ENCODE measurements at places on chromosomes 3 and 15. TPM values are rescaled to one million over a fixed set of nuclear protein-coding genes. Genes with fewer than 3 reads are reported as not detected.
A peak's percentile ranks its signal among the peaks of the same experiment; 100 is the strongest.

SPINK8 gene
- not detected for total RNA-seq

- H3K4me3 ChIP-seq: no peak overlapping the region
- peaks cover 39% of the 10 kb centered on the region for H3K36me3 ChIP-seq
- H3K27me3 ChIP-seq: no peaks in the 10 kb centered on the region
Measured at GRCh38 chr3:52401551-52401950, 43.4 kb downstream of the SEMA3G start.

DNA sequence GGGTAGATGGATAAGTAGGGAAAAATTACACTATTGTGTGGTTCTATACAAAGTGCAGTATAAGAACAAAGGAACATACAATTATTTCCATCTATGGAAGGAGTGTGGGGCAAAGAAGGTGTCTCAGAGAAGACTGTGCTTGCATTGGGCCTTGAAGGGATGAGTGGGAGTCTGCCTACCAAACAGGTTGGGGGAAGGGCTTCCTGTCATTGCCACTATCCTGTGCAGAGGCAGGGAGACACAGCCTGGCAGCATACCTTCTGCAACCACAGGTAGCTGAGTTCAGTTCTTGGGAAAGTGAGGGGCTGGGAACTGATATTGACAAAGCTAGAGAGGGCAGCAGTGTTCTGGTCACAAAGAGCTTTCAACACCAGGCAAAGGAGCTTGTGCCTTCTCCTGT is 3.4 kb downstream of the TIMP4 start:
- no peak overlapping the region for H3K27ac ChIP-seq
- no peaks in the 10 kb centered on the region for H3K27me3 ChIP-seq
- peaks cover 4% of the 10 kb centered on the region for H3K4me1 ChIP-seq
- H3K4me3 ChIP-seq: no peak overlapping the region
- H3K36me3 ChIP-seq: no peaks in the 10 kb centered on the region

GRCh38 chr15:73015493-73015892 is 36.8 kb upstream of the NEO1 start:
- H3K4me3 ChIP-seq: no peak overlapping the region
- no peak for DNase-seq
- no peaks in the 10 kb centered on the region for H3K36me3 ChIP-seq
- H3K27ac ChIP-seq: no peak overlapping the region

GRCh38 chr15:42193383-42193782 is 14.7 kb downstream of the VPS39 start:
- no peak overlapping the region for H3K4me3 ChIP-seq
- peaks cover 2% of the 10 kb centered on the region for H3K4me1 ChIP-seq
- H3K27me3 ChIP-seq: no peaks in the 10 kb centered on the region
- H3K27ac ChIP-seq: no peak overlapping the region
- no peak for DNase-seq

- no peak for DNase-seq
- H3K4me1 ChIP-seq: no peaks in the 10 kb centered on the region
- no peaks in the 10 kb centered on the region for H3K27me3 ChIP-seq
- H3K27ac ChIP-seq: no peak overlapping the region
- no peak overlapping the region for H3K4me3 ChIP-seq
Measured at GRCh38 chr15:85743392-85744055, 51.2 kb downstream of the KLHL25 start.

DNA sequence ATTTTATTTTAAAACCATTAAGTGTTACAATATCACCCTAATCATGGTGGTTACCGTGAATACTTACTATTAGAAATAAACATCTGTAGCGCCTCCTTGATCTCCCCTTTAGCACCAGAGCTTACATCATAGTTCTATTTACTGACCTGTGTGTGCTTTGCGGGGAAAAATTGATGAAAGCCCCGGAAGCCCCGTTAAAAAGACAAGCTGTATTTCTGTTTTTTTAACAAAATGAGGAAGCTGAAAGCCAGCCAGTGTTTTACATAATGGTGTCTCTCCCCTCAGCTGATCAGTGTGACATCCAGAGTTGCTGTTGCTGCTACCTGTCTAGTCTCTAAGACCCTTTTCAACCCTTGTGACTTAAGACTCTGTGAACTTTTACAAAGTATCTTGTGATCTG is 100.8 kb downstream of the OPA1 start:
- H3K4me1 ChIP-seq: no peaks in the 10 kb centered on the region
- no peak overlapping the region for H3K27ac ChIP-seq
- H3K36me3 ChIP-seq: no peaks in the 10 kb centered on the region
- DNase-seq: no peak

RASGRP1 gene
- total RNA-seq: 12.5 TPM

DNA sequence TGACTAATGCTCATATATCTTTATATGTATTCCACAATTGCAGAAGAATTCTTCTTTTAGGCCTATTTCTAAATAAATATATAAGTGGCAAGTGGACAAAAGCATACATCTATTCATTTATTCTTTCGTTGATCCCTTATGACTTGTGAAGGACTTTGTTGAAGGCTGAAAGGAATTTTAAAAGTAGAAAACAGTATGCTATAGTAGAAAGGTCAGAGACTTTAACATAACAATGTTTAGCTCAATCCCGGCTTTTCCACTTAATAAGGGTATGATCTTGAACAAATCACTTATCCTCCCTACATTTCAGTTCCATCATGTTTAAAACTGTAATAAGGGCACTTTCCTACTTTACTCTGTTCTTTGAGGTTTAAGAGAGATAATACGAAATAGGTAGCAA is 672.9 kb downstream of the MECOM start:
- H3K27ac ChIP-seq: no peak overlapping the region
- no peak for DNase-seq
- H3K27me3 ChIP-seq: no peaks in the 10 kb centered on the region
- no peak overlapping the region for H3K4me3 ChIP-seq
- no peaks in the 10 kb centered on the region for H3K36me3 ChIP-seq
- H3K4me1 ChIP-seq: no peaks in the 10 kb centered on the region

DNA sequence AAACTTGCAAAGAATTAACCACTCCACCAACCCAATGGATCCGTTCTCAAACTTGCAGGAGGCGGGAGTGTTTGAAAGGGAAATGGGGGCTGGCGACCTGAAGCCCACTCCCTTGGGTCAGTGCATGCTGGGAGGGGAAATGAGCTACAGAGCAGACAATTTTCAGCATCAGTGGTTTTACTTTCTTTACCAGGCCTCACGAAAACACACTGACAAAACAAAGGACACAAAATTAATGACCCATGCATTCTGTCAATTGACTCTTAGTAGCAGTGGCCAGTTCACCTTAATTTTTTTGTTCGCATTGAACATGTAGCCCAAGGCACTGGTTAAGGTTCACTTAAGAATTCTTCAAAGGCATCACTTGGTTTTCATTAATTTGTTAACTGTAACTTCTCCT is 413.5 kb downstream of the MECOM start:
- no peak overlapping the region for H3K27ac ChIP-seq
- H3K4me3 ChIP-seq: no peak overlapping the region
- H3K27me3 ChIP-seq: no peaks in the 10 kb centered on the region
- DNase-seq: peak; percentile 91
- no peaks in the 10 kb centered on the region for H3K36me3 ChIP-seq
- H3K4me1 ChIP-seq: no peaks in the 10 kb centered on the region

DNA sequence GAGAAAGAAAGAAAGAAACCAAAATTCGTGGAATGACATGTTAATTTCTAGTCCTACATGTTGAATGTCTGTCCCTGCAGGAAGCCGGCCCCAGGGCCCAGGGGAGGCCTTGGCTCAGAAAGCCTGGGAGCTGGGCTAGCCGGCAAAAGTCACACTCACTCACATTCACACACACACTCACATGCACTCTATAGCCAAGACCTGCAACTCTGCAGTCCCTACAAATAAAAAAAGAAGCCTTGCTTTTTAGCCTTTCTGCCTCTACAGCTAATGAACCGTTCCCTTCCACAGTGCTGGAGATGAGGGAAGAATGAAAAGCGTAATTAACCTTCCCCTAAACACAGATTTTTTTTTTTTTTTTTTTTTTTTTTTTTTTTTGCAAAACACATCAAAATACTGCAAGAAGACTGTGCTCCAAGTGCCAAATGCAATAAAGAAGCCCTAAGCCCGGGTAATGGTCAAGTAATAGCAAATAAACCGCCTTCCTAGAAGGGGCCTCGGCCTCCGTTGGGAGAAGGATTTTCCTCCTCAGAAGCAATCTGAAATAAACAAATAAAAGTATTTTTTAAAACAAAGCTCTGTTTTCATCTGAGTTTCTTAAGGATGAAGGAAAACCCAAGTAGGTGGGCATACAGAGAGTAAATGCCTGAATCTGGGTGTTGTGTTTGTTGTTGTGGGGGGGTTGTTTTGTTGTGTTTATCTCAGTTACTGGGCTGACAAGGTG is 4.3 kb downstream of the MECOM start:
- H3K36me3 ChIP-seq: no peaks in the 10 kb centered on the region
- H3K4me1 ChIP-seq: peaks cover 11% of the 10 kb centered on the region
- peak overlapping the region; percentile 30 for H3K4me3 ChIP-seq
- DNase-seq: peak; percentile 66
- H3K27ac ChIP-seq: peak overlapping the region; percentile 91
- H3K27me3 ChIP-seq: peaks cover 20% of the 10 kb centered on the region

GRCh38 chr15:90063770-90064247 is 38.5 kb downstream of the IDH2 start:
- peaks cover 12% of the 10 kb centered on the region for H3K4me1 ChIP-seq
- no peak for DNase-seq
- H3K27me3 ChIP-seq: no peaks in the 10 kb centered on the region

BFSP2 gene
- 0.41 TPM for total RNA-seq

GRCh38 chr15:70714565-70714964 is 48.8 kb downstream of the UACA start:
- H3K4me1 ChIP-seq: peaks cover 25% of the 10 kb centered on the region
- H3K27me3 ChIP-seq: no peaks in the 10 kb centered on the region
- peak overlapping the region; percentile 75 for H3K27ac ChIP-seq
- peak overlapping the region; percentile 11 for H3K4me3 ChIP-seq
- H3K36me3 ChIP-seq: no peaks in the 10 kb centered on the region

GRCh38 chr3:11381563-11381962 is 109.4 kb downstream of the ATG7 start:
- H3K27me3 ChIP-seq: no peaks in the 10 kb centered on the region
- no peak overlapping the region for H3K27ac ChIP-seq
- peaks cover 11% of the 10 kb centered on the region for H3K4me1 ChIP-seq
- no peak for DNase-seq

DNA sequence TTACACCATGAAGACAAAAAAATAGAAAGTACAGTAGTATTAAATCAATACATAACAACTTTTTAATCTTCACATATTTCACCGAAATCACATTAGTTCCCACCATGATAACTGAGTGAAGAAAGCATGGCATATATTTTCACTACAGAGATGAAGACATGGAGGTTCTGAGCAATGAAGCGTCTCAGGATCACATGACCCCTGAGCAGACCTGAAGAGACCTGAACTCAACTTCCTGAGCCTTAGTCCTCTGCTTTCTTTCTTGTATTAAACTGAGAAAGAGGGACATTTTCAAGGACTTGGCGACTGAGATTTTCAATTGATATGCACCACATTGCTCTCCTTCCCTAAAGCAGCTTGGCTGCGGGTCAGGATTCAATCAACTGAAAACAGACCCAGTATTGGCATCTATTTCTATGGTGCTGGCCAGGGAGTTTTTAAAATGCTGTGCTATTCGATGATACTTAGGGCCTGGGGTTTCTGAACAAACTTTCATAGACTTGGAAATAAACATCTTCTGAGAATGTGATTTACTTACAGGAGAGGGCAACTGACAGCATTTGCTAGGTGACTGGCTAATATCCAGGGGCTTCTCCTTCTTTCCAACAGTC is 165.1 kb downstream of the LSAMP start:
- no peak overlapping the region for H3K4me3 ChIP-seq
- H3K36me3 ChIP-seq: no peaks in the 10 kb centered on the region
- no peak for DNase-seq
